HS-5 (cell line): ENCODE measurements at places on chromosomes 16 and 17.

DNA sequence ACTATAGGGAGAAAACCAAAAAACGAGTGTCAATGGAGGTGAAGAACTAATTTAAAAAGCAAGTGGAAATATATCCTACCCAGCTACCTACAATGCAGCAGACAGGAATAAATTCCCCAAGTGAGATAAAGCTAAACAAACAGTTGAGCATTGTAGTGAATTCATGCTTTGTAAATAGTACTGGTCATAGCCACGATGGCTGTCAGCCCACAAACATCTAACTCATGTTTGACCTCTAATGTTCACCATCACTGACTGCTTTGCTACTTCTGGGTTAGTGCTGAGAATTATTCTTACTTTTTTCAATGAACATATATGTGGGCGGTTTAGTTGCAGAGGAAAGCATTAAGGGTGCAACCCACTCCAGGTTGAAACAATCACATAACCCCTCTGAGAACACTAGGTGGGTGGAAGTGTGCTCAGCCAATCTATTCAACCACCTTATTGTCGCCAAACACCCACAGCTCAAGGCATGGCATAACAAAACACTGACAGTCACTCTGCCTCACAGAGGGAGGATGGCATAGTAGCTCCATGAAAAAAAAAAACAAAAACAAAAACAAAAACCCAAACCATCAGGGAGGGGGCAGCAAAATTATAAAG lies 264.1 kb downstream of the ZFHX3 start:
- DNase-seq, result no peak

DNA sequence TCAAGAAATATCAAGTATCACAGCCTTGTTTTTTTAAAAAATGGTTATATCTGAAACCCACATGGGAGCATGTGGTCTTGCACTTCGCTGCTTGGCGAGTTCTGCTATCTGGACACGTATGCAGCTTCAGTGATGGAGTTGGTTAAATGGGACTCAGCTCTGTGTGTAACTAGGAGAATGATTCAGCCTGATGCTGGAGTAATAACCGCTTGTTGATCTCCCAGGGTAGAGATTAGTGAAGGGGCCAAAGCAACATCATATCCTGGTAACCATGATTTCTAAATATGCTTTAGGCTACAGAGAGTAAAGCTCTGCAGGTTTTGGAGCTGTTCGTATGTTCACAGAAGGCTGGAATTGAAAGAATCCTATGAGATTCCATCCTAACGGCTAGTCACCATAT lies 63.2 kb downstream of the IQCK start:
- no peak for DNase-seq

DNA sequence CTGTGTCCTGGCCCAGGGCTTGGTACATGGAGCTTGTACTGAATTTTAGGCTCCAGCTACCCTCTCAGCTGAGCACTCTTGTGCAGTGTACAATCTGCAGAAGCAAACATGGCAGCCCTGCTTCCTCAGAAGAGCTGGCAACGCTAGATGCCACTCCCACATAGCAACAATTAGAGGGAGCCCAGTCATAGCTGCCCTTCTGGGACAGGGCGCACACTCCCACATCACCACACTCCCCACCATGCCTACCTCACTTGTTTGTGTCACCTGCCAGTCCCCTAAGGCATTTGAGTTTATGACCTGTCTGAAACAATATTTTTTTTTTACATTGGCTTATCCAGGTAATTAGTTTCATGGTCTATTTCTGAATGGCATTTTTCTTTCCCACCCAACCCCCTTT lies 72.3 kb downstream of the C17orf67 start:
- no peak for DNase-seq

DNA sequence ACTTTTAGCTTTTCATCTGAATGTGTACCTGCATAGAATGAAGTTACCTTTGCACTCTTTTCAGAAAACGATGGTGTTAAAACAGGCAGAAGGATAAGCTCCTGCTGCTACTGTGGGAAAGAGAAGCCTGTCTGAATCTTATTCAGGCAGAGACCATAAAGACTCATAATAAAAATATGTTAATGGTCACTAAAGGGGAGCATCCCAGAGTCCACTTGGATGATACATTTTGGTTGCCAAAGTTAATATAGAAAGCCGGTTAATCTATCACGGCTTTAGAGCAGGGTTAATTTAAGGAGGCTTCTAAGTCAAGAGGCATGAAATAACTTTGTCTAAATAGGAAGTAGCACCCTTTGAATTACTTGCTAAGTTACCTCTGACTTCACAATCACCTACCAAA lies 2.9 kb downstream of the MARCHF10 start:
- no peak for DNase-seq

GRCh38 chr17:53687324-53687723 lies 135.4 kb upstream of the KIF2B start:
- no peak for DNase-seq

DNA sequence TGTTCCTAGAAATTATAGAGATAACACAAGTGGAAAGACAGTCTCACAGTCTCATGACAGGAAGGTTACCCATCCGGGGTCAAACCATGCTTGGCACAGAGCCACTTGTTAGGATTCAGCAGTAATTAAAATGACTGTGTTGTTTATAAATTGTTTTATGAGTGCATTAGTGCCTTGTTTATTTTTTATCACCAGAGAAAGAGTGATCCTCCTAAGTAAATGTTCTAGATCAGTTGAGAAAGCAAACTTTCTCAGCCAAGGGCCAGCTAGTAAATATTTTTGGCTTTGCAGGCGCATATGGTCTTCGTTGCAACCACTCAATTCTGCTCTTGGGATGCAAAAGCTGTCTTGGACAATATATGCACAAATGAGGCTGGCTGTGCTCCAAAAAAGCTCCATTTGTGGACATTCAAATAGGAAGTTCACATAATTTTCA lies 253.9 kb upstream of the CACNG5 start:
- DNase-seq, result no peak

DNA sequence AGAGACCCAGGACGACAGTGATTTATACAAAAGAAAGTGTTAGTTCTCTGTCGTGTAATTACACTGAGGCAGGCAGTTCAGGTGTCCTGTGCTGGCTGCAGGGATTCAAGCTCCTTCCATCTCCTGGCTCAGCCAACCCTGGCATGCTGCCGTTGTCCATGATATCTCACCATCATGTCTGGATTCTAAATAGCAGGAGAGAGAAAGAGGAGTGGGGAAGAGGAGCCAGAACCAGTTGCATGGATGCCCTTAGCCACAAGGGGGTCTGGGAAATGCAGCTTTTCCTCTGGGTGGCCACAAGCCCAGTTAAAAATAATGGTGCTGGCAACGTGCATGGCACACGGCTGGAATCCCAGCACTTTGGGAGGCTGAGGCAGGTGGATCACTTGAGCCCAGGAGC lies 9.7 kb downstream of the C16orf54 start:
- DNase-seq, result no peak

DNA sequence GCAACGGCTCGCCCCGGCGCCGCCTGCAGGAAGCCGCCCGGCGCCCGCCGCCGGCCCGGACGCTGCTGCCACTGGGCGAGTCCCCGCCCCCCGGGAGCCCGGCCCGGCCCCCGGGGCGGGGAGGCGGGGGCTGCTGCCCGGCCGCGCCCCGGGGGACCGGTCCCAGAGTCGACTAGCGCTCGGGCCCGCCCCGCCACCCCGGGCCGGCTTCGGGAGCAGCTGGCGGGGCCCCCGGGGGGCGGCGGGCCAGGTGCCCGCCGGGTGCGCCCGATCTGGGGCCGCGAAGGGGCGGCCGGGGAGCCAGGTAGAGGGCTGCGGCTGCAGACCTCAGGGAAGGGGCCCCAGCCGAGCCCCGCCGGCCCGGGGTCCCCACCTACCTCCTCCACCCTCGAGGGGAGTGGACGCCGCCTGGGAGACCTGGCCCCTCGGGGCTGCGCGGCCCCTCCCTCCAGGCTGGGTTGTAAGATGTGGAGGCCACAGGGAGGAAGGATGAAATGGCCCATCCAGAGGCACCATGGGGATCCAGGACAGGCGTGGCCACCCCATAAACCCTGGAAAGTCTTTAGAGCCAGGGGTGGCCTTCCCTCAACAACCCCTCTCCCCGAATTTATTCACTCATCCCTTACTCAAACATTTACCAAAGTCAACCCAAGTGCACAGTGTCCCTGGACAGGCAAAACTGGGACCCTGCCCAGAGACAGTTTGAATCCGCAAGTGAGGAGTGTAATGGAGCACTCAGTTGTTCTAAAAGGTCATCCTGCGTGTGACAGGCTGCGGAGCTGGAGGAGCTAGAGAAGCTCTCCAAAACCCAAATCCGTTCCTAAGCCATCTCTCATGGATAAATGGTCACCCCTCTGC lies at the start of gene CDYL2:
CDYL2 (minus strand) TSS at position 73 of the 858 bp plus-strand sequence. CDS start 425 bp downstream, outside the sequence.
- DNase-seq, result no peak

GRCh38 chr17:82870091-82870491 lies 30.3 kb upstream of the ZNF750 start:
- DNase-seq, result no peak

GRCh38 chr17:40093580-40094201 lies 6.7 kb downstream of the NR1D1 start:
- no peak for DNase-seq

DNA sequence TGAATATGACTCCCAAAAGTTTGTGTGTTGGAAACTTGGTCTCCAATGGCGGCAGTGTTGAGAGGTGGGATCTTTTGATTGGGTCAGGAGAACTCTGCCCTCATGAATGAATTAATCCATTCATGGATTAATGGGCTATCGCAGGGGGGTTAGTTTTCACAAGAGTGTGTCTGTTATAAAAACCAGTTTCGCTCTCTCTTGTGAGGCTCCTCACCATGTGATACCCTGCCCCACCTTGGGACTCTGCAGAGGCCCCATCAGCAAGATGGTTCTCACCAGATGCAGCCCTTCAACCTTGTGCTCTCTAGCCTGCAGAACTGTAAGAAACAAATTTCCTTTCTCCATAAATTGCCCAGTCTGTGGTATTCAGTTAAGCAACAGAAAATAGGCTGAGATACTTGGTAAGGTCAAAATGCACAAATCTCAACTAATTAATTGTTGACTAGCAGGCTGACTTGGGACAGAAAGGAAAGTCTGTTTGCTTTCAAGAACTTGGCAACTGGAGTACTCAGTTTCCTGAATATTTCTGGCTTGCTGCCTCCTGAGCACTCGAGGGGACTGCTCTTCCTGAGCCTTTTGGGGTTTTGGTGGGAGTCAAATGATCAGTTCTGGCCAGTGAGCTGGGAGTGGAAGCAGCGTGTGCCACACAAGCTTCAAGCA lies 13.8 kb upstream of the CCL17 start:
- DNase-seq, result no peak

DNA sequence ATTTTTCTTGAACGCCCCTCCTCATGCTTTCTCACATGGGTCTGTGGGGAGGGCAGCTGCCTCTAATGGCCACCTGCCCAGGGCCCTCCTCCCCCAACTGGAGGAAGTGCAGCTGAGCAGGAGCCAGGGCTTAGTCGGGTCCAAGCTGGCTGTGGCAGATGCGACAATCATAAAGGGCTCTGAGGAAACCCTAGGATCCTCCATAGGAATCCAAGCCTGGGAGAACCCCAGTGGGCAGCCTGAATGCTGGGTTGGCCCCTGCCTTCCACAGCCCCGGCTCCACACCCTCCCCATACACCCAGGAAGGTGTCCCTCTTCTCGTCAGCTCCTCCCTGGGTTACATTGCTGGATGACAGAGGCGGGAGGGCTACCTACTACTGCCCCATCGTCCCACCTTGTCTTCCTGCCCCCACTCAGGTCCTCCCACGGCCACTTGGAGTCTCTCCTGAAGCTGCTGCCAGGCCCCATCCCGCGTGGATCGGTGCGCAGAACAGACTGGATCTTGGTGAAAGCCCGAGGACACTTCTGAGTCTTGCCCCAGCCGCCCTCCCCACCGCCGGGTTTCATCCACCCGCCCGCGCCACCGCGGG lies 15.6 kb upstream of the CBFB start:
- DNase-seq, result no peak

- DNase-seq, result no peak
Measured at GRCh38 chr16:6864671-6865070, 468.0 kb upstream of the RBFOX1 start.

- no peak for DNase-seq
Measured at GRCh38 chr17:4049546-4049945, 85.3 kb upstream of the ATP2A3 start.

DNA sequence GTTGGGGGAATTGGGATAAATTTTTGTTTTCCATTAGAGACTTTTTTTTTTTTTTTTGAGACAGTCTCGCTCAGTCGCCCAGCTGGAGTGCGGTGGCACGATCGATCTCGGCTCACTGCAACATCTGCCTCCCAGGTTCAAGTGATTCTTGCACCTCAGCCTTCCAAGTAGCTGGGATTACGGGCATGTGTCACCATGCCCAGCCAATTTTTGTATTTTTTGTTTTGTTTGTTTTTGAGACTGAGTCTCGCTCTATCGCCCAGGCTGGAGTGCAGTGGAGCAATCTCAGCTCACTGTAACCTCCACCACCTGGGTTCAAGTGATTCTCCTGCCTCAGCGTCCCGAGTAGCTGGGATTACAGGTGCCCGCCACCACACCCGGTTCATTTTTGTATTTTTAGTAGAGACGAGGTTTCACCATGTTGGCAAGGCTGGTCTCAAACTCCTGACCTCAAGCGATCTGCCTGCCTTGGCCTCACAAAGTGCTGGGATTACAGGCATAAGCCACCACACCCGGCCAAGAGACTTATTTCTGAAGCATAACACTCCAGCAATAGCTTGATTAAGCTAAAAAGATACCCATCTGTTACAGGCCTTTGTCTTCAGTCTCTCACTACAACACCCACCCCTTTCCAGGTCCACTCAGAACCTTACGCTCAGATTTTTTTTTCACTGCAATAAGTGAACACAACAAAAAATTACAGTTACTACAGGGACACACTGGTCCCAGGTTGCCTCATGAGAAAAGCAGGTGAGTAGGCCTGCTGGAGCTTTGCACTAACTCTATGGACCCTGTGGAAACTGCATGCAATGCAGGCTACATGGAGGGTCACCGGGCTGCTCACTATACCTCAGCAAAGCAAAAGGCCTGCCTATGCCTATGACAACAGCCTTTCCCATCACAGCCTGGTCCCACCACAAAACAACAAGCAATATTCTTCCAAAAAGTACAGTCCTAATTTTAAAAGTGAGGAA lies 34.6 kb downstream of the KANSL1 start:
- no peak for DNase-seq

GRCh38 chr16:30766206-30766932 lies 4.2 kb downstream of the RNF40 start:
- no peak for DNase-seq

GRCh38 chr16:5560084-5560483 lies 462.5 kb upstream of the EEF2KMT start:
- no peak for DNase-seq

- no peak for DNase-seq
Measured at GRCh38 chr17:79933863-79934652, 94.8 kb upstream of the CBX4 start.
